ENCODE measurements at places on chromosomes 11 and 22. TPM values are rescaled to one million over a fixed set of nuclear protein-coding genes. Genes with fewer than 3 reads are reported as not detected.

DNA sequence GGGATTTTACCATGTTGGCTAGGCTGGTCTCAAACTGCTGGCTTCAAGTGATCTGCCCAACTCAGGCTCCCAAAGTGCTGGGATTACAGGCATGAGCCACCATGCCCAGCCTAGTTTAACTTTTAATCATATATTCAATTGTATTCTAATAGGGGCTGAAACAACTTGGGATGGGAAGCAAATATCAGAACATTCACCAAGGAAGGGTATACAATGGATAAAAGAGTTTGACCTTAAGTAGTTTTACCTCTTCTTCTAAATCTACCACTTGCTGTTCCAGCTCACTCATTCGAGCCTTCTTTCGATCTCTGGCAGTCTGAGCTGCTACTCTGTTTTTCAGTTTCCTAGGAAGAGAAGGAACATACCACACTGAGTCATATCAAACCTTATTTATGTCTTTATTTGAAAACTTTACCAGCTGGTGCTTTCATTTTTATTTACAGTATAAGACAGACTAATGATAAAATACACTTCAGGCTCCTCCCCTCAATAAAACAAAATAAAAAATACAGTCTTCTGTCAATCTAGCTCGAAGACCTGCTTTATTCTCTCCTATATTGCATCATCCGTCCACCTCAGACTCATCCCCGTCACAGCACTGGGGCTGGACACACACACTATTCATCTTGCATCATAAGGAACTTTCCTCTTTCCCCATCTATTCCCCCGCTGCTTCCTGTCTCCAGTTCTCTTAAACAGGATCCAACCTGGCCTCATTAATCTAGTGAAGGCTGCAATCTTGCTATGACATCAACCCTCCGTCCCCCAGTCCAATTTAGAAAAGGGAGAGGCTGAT is 1.4 kb downstream of the XBP1 start:
- DNase-seq: peak; percentile 73
- peak overlapping the region; percentile 93 for H3K4me3 ChIP-seq
- peaks cover 12% of the 10 kb centered on the region for H3K4me1 ChIP-seq
- H3K27me3 ChIP-seq: no peaks in the 10 kb centered on the region
- peaks cover 15% of the 10 kb centered on the region for H3K36me3 ChIP-seq

GRCh38 chr11:123351375-123351774 is 78.7 kb upstream of the GRAMD1B start:
- H3K27me3 ChIP-seq: no peaks in the 10 kb centered on the region
- DNase-seq: peak; percentile 96
- no peak overlapping the region for H3K27ac ChIP-seq
- H3K4me1 ChIP-seq: no peaks in the 10 kb centered on the region
- no peaks in the 10 kb centered on the region for H3K36me3 ChIP-seq

NLRP14 gene
- 0.15 TPM for total RNA-seq

DNA sequence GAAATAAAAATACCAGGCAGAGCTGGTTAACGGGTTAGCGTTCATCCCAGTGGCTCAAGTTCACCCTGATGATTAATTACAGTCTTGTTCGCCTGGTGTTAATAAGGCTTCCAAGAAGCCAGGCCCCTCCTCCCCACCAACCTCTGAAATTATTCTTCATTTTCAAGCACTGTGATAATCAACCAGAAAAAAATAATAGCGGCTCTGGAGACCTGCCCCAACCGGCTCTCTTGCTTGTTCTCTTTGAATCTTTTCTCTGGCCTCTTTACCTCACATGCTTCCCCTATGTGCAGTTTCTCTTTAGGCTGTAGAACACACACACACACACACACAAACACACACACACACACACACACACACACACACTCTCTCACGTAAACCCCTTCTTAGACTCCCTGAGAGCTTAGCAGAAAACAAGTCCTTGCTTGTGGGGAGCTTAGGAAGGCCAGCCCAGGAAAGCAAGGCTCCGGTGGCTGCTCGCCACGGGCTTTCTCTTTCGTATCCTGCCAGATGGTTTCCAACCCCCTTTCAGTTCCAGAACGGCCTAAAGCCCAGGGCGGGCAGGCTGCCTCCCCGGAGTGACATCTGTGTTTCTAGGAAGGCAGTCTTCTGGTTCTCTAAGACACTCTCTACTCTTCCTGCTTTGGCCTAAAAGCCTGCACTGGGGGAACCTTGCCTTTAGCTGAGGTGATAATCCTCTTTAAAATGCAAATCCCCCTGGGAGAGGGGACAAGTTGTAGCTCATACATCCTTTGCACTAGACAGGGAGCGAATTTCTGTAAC is 106.4 kb upstream of the SESN3 start:
- peak; percentile 89 for DNase-seq
- H3K4me3 ChIP-seq: no peak overlapping the region
- no peaks in the 10 kb centered on the region for H3K36me3 ChIP-seq

GRCh38 chr22:43216738-43217137 is 29.8 kb upstream of the TTLL12 start:
- H3K4me1 ChIP-seq: peaks cover 8% of the 10 kb centered on the region
- H3K27me3 ChIP-seq: no peaks in the 10 kb centered on the region
- H3K27ac ChIP-seq: no peak overlapping the region
- H3K36me3 ChIP-seq: no peaks in the 10 kb centered on the region
- H3K4me3 ChIP-seq: no peak overlapping the region

DNA sequence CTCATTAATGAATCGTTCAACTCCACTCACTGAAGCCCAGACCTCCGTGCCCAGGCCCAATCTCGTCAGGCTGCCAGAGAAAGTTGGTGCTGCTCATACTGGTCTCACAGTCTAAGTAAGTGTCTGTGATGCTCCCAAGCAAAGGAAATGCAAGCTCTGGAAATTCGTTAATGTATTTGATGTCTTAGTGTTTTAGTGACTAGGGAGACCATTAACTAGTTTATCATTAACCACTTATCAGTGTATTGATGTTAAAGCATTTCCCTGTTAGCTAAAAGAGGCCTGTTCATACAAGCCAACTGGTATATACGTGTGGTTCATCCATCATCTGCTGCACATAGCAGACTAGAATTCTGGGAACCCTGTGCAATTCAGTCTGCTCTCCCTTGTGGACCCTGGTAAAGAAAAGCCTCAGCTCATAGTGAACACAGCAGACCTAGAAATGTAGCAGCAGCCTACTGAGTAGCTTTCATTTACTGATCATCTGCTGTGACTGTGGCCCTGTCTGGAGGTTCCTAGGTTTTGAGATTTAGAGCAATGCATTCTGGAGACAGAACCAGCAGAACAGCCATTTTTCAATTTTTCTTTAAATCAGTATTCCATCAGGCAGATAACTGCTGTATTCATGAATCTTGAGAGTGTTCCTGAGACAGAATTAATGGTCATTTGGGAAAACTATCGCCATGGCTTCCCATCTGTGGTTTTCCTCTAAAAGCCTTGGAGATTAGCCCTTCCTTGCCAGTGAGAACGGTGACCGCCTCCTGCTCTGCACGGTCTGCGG is 15.7 kb upstream of the AIFM3 start:
- H3K27ac ChIP-seq: no peak overlapping the region
- no peaks in the 10 kb centered on the region for H3K4me1 ChIP-seq
- H3K27me3 ChIP-seq: no peaks in the 10 kb centered on the region
- H3K36me3 ChIP-seq: peaks cover 17% of the 10 kb centered on the region

DNA sequence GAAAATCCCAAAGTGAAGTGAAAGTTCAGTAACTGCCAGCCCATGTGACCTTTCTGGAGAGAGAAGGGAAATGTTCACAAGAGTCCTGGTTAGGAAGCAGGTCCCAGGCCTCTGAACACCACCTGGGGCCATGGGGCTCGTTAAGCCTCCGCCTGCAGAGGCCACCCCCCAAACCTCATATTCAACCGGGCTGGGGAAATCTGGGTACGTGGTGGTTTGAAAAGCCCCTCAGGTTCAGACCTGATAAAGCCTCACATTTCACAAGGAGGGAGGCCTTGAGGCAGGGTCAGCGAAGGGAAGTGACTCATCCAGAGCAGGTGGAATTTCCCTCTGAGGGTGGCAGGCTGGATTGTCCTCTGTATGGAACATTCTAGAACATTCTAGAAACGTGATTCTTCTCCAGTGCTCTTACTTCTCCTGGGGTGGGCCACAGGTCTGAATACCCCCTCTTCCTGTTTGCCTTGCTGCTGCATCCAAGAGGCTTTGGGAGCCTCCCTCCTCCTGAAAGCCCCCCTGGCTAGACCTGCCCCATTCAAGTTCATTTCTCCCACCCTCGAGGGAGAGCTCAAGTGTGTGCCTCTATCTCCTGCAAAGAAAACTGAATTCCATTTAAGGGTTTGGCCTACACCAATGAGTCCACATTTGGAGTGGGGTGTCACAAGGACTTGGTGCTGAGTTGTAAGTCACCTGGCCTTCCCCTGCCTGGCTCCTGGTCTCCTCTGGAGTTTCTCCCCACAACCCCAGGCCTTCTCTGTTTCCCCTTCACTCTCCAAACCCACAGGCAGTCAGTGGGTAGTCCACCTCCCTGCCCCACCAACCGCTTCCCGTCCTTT is 6.3 kb downstream of the FXYD2 start:
- H3K27ac ChIP-seq: no peak overlapping the region
- H3K4me3 ChIP-seq: no peak overlapping the region
- peaks cover 33% of the 10 kb centered on the region for H3K4me1 ChIP-seq
- H3K27me3 ChIP-seq: no peaks in the 10 kb centered on the region
- no peaks in the 10 kb centered on the region for H3K36me3 ChIP-seq
